ENCODE measurements at places on chromosomes 12 and 14. TPM values are rescaled to one million over a fixed set of nuclear protein-coding genes. Genes with fewer than 3 reads are reported as not detected.

DNA sequence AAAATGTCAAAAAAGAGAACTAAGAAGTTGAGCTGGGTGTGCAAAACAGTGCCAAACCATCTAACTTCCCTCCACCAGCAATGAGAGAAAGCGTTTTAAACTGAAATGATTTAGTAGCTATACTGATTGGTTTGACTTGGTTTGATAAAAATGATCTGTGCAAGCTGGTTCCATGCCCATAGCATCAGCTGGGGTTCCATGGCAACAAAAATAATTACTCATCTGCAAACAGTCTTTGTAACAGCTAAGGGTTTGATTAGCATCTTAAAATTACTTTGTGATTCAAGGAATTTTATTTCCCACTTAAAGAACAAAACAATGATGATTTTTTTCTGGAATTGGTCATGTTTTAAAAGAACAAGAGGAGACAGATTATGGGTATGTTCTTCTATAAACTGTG lies 15.0 kb upstream of the BICD1 start:
- DNase-seq, result no peak

- no peak for DNase-seq
These were observed 56.4 kb downstream of the CMKLR1 start for GRCh38 chr12:108282676-108283075.

GRCh38 chr12:112503512-112503911 lies 84.8 kb downstream of the PTPN11 start:
- DNase-seq, result no peak

DNA sequence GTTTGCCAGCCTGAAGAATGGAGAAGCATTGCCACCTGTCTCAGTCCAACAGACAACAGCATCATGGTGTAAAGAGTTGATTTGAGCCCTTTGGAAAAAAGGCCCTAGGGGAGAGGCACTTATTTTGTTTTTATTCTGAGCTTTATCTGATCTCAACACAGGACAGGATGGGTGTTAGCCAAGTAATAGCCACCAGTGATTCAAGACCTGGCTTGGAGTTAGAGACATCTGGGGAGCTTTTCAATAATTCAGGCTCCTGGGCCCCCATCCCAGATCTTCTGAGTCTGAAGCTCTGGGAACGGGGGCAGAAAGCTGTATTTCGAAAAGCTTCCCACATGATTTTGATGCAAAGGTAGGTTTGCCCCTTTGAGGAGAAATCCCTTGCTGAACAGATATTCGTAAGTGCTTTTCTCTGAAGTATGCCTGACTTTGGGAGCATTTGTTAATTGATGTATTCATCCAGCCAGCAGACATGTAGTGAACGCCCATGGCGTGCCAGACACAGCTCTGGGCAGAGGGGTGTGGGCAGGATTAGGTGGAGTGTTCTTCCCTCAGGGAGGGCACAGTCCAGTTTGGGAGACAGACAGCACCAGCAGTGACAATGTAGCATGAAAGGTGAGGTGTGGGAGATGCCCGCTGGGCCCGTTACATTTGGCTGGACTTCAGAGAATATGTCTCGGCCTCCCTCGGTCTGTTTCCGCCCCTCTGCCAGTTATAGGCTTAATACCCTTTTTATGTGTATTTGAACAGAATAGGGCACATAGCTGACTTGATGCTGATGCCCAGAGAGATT lies 72.5 kb downstream of the TSPAN9 start:
- no peak for DNase-seq

- DNase-seq, result no peak
These were observed 198.4 kb upstream of the ATXN7L3B start for GRCh38 chr12:74339211-74339610.

DNA sequence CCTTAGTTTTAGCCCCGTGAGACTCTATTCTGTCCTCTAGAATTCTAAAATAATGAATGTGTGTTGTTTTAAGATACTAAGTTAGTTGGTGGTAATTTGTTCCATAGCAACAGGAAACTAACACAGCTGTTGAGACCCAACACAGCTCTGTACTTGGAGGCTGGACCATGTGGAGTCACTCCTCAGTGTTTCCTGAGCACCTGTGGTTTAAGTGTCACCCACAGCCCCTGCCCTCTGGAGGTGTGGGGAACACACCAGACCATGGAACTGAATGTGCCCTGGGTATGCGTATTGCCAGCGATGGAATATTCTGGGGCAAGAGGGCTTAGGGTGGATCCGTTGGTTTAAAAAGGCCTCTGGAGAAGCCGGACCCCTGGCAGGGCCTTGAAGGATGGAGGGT lies 16.6 kb upstream of the GPR68 start:
- DNase-seq, result no peak

GRCh38 chr12:51705450-51705849 lies 114.4 kb downstream of the SCN8A start:
- no peak for DNase-seq

DNA sequence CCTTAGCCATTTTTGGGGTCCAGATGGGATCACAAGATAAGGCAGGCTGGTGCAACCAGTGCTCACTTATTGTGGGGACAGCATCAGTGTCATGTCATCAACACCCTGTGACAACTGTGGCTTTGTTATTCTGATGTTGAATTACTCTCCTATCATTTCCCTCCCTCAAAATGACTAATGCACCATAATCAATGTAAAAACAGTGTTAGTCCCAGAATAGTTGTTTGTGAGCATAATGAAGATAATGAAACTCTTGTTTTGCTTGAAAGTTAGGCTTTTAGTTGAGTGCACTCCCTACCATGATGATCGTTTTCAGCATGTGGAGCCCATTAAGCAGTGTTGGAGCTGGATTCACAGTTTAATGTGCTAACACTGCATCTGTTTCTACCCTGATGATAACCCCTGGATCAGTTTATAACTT lies 151.4 kb downstream of the TMTC2 start:
- no peak for DNase-seq

DNA sequence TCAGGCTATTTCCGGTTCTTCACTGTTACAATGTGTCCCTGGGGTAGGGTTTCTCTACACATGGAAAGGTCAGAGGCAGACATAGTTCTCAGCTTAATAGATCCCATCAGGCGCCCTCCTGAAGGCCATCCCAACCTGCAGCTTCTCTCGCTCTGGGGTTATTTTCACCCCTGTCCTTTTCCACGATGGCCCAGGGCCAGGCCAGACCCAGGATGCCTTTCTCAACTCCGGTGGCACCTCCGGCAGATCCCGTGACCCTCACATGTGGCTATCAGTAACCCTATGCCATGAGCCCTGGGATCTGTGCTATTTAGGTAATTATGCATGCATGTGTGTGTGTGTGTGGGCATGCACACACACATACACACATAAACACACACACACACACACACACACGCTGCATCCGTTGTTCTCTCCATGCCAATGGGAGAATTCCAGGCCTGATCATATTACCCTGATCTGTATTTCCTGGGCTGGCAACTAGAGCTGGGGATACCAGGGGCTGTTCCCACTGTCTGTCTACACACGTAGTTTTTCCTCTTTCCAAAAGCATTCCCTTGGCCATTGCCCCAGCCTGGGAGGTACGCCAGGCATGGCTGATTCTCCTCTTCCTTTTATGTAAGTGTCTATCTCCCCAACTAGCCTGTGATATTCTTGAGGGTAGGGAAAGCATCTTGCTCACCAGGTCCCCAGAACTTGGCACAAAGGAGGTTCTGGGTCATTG lies 51.2 kb upstream of the NOS1 start:
- DNase-seq, result no peak

DNA sequence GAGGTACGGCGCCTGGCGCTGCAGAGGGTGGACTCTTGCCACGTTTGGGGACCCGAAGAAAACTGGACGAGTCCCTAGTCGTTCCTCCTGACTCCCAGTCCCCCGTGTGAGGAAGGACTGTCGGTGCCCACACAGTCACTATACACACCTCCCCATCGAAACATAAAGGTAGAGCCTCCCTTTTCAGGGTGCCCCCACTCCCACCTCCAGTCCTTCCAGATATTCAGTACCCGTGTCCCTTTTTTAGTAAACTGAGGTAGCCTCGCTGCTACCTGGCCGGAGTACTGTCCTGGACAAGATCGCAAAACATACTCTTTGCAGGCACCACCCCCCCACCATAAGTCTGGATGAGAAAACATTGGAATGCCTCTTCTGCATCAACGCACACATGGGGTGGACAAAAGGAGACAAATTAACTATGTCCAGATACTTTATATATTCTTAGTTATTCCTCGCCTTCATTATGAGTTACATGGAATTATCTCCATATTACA lies 610 bp upstream of the KMT2D start:
- no peak for DNase-seq

The NRL gene
- 0.66 TPM for total RNA-seq

The GPD1 gene
- total RNA-seq, result 1.6 TPM

The GLT8D2 gene
- total RNA-seq, result 4.8 TPM

The TGFB3 gene
- 1.6 TPM for total RNA-seq

The FSCB gene
- not detected for total RNA-seq

All from HCT116 (cell line).